ENCODE measurements at places on chromosomes 4 and X.
A peak's percentile ranks its signal among the peaks of the same experiment; 100 is the strongest.

- peak; percentile 15 for DNase-seq
Measured at GRCh38 chrX:115968436-115969252, 201.9 kb upstream of the AGTR2 start.

DNA sequence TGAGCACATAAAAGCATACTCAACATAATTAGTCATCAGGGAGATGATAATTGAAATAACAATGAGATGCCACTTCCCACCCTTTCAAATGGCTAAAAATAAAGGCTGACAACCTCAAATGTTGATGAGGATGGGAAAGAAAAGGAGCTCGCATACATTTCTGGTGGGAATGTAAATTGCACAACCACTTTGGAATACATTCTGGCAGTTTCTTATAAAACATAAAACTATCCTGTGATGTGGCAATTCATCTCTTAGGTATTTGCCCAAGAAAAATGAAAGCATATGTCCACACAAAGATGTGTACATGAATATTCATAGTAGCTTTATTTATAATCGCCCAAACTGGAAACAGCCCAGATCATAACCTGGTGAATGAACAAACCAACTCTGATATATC is 687 bp upstream of the ZNF275 start:
- peak; percentile 76 for DNase-seq

DNA sequence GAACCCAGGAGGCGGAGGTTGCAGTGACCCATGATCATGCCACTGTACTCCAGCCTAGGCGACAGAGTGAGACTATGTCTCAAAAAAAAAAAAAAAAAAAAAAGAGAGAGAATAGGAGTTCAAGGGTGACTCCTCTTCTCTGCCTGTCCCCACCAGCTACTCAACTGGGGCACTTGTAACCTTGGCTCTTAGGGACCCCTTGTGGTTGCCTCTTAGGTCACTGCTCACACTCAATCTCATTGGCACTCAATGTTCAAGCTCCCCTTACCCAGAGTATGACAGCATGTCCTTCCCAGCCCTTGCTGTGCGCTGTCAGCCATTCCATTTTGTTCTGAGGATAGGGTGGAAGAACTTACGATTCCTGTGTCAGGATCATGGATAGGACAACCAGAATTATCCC is 82.4 kb upstream of the BEND4 start:
- DNase-seq, result no peak

GRCh38 chrX:120999413-120999812 is 13.9 kb upstream of the CT47A1 start:
- DNase-seq, result no peak

DNA sequence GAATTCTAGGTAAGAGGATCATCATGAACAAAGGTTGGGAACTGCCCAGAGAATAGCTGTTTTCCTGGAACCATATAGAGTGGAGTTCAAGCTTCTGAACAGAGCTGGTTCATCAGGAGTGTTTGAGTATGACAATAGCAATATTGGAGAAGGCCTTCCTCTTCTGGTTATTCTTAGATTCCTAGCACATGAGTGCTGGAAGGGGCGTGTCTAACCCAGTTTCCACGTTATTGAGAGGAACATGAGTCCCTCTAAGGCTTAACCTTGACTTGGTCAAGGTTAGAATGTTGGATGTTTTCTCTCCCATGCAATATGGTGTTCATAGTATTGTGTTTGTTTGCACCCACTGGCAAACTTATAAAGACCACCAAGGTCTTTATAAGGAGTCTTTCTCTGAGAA is 101.3 kb downstream of the TSPAN7 start:
- DNase-seq, result no peak

GRCh38 chr4:8922481-8922880 is 50.8 kb upstream of the HMX1 start:
- no peak for DNase-seq

GRCh38 chr4:9894644-9895332 is 113.4 kb downstream of the DRD5 start:
- no peak for DNase-seq

DNA sequence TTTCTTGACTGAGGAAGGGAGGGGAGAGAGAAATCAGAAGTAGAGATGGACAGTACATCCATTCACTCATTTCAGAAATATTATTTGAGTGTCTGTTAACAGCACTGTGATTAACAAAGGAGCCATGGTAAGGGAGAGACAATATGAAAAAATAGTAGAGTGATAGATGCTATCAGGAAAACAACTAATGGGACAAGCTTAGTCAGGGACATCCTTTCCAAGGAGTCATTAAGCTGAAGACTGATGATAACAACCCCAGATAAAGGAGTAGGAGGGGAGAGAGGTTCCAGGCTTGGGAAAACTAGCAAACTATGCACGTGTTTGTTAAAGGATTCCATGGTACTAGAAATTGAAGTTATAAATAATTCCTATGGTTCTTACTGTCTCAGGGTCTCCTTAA is 122.2 kb downstream of the CBR4 start:
- DNase-seq, result no peak

- peak; percentile 3 for DNase-seq
Measured at GRCh38 chr4:180823108-180823507, 1420.1 kb upstream of the TENM3 start.

DNA sequence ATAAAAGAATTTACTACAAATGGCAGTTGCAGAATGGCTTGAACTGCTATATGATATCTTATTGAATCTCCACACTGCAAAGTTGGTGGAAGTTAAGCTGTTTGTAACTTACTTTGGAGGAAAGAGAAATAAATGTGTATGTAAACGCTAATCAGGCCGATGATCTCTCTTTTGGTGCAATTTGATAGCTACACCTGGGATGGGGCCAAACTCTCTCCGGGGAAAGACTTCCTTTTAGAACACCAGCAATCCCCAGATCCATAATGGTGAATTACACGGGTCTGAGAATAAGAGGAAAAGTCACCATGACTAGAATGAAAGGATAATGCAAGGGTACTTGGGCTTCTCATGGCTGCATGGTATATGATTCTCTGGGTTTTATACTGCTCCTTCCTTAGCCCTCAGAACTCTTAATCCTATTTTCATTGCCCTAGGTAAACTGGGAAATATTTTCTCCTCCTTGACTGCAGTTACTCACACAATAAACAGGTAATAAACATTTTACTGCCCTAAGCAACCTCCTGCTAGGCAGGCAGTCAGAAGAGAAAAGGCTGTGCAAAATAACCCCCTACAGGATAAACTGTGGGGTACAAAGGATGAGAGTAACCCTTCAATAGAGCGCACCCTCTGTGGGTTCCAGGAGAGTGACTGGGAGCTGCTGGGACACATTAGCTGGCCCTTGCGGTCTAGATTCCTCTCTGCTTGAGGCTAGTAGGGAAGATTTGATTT is 109.3 kb downstream of the MGST2 start:
- DNase-seq, result no peak

- no peak for DNase-seq
Measured at GRCh38 chr4:112144546-112145325, 518 bp upstream of the FAM241A start.

DNA sequence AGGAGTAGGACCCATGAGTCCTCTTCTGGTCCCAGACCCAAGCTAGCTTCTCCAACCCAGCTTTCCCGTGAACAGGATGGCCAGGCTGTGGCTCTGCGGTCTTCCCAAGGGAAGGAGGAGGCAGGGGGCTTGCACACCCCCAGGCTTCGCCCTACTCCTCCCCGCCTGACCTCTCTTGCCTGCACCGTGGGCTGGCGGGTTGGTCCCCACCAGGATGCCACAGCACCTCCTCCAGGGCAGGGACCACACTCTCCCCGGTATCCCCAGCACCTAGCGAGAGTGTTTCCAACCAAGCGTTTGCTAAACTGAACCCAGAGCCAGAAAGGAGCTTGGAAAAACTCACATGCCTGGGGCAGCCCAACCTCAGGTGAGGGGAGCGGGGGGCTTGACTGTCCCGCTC is 9.0 kb upstream of the S100P start:
- DNase-seq, result no peak

GRCh38 chrX:150587585-150588503 is 19.4 kb downstream of the MTM1 start:
- no peak for DNase-seq

DNA sequence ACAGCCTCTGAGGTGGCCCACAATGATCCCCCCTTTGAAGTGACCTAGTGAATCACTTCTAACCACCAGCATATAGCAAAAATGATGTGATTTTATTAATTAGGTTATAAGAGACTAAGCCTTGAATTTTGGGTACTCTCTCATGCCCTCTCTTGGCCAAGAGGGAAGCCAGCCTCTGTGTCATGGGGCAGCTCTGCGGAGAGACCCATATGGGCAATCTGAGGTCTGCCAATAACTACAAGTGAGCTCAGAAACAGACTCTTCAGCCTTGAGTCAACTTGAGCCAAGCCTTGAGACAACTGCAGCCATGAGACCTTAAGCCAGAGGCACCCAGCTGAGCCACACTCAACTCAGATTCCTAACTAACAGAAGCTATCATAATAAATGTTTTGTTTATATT is 45.7 kb downstream of the MANBA start:
- peak; percentile 5 for DNase-seq

- DNase-seq, result no peak
Measured at GRCh38 chrX:111830571-111830970, 45.4 kb upstream of the TRPC5OS start.

- DNase-seq, result no peak
Measured at GRCh38 chrX:20432746-20433387, 166.2 kb upstream of the RPS6KA3 start.

DNA sequence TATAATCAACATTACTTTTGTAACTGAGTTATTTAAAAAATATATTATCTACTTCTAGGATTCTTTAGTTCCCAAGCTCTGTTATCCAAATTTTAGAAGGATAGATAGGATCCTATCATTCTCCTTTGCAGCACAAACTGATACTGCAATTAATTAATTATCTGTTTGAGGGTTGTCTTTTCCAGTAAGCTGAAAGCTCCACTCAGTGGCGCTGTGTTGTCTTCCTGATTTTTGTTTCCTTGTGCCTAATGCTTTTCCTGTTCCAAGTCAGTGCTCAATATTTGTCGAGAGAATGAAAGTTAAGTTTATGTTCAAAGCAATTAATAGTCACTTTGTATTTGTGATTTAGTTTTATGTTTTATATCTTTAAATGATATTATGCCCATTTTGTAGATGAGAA is 107.4 kb upstream of the ANK2 start:
- no peak for DNase-seq

DNA sequence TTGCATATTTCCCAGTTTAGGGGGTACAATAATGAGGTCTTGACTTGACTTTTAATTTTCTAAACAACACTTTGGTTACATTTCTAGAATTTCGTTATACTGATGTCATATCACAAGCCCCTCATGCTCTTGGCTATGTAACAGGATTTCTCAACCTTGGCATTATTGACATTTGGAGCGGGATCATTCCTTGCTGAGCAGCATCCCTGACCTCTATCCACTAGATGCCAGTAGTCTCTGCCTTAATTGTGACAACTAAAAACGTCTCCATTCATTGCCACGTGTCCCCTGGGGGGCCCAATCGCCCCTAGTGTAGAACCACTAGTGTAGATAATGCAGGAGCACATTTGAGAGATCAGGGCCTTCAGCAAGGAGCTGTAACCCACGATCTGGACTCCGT is 234.2 kb upstream of the MID1 start:
- no peak for DNase-seq

DNA sequence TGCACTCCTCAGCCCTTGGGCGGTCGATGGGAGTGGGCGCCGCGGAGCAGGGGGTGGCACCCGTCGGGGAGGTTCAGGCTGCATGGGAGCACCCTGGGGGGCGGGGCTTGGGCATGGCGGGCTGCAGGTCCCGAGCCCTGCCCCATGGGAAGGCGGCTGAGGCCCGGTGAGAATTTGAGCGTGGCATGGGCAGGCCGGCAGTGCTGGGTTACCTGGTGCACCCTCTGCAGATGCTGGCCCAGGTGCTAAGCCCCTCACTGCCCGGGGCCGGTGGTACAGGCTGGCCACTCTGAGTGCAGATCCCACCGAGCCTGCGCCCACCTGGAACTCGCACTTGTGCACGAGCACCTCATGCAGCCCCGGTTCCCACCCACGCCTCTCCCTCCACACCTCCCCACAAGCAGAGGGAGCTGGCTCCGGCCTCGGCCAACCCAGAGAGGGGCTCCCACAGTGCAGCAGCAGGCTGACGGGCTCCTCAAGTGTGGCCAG is 556.3 kb downstream of the GALNTL6 start:
- DNase-seq, result no peak

- DNase-seq, result peak; percentile 59
Measured at GRCh38 chr4:158131027-158131426, 41.8 kb downstream of the GASK1B start.

DNA sequence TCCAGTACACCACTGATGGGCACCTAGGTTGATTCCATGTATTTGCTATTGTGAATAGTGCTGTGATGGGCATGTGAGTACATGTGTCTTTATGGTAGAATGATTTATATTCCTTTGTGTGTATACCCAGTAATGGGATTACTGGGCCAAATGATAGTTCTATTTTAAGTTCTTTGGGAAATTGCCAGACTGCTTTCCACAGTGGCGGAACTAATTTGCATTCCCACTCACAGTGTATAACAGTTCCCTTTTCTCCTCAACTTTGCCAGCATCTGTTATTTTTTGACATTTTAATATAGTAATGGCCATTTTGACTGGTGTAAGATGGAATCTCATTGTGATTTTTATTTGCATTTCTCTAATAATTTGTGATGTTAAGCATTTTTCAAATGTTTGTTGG is 25.9 kb downstream of the CC2D2A start:
- DNase-seq, result no peak

GRCh38 chrX:14235004-14235403 is 205.3 kb upstream of the GEMIN8 start:
- DNase-seq, result no peak

DNA sequence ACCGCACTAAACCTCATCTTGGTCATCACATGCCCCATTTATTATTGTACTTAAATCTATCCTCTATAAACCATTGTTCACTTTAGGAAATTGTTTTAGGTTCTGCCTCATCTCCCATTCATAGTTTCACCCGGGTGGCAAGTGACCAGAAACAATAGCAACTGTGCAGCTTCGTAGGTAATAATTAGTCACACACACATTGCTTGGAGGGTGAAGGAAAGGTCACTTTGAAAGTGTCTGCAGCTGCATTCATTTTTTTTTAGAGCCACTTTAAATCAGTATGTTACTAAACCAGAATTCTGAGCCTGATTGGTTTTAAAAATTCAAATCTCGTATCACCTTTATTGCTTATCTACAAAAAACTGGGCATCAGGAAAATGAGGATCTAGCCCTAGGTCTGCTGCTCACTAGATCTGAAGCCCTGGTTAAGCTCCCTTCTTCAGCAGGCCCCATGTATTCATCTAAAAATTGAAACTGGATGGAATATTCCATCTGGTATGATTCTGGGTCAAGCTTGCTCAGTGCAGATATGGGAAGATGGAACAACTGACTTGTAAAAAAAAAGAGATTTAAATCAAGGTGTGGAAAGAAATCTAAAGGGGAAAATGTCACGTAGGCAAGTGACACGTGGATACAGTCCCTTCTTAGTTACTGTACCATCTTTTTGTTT is 62.4 kb downstream of the LIMCH1 start:
- no peak for DNase-seq
